ENCODE measurements at places on chromosomes 2 and 18. TPM values are rescaled to one million over a fixed set of nuclear protein-coding genes. Genes with fewer than 3 reads are reported as not detected.
A peak's percentile ranks its signal among the peaks of the same experiment; 100 is the strongest.

DNA sequence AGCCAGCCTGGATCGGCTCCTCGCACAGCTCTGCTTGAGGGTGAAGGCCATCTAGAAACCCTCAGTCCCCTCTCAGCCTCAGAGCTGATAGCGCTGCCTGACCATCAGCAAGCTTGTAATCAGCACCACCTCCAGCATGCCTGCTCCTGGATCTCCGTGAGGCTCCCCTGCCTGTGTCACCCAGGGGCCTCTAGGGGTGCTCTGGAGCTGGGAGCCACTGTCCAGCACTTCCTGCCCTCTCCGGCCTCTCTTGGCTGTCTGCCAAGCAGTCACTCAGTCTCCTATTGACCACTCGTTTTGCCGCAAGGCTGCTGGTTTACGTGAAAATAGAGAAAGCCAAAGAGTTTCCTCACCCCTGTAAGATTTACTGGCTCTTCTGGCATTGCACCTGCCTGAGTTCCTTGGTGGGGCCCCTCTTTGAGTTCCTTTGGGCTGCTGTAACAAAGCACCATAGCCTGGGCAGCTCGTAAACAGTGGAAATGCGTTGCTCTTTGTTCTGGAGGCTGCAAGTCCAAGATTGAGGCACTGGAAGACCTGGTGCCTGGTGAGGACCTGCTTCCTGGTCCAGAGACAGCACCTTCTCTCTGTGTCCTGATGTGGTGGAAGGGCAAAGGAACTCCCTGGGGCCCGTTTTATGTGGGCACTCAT lies 17.9 kb downstream of the CAPN10 start:
- peak; percentile 57 for DNase-seq

DNA sequence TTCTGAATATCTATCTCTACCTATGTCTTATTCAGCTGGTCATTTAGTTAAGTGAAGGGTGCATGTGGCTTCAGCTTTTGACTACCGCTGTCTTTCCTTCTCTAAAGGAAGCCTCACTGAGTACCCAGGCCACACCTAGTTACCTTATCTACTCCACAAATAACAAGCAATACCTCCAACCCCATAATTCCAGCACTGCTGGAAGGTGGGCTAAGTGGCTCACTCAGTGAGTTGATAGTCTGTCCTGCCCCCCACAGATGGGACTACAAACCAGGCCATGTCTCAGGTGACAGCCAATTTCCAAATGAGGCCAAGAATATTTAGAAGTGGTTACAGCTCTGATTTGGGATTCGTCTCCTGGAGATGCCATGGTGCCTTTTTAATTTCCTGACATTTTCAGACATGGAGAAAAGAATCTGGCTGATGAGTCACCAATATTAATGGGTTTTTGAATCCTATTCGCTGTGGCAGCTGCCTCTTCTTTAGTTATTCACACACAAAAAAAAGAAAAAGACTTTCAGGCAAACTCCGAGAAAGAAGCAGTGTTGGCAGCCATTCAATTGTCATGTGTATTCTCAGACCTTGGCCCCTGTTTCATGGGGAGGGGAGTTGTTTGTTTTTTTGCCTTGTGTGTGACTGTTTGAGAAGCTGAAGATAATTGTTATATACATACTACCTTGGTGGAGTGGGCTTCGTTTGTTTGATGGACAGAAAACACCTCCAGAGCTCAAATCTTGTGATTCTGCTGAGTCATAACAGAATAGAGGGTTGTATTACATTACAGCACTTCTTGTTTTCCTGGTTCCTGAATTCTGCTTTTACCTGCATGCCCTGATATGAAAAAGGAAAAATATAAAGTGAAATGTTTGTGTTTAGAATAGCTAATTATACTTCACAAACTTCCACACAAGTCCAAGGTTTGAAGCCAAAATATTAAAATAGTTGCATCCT lies 64.2 kb downstream of the SCG2 start:
- no peak for DNase-seq

DNA sequence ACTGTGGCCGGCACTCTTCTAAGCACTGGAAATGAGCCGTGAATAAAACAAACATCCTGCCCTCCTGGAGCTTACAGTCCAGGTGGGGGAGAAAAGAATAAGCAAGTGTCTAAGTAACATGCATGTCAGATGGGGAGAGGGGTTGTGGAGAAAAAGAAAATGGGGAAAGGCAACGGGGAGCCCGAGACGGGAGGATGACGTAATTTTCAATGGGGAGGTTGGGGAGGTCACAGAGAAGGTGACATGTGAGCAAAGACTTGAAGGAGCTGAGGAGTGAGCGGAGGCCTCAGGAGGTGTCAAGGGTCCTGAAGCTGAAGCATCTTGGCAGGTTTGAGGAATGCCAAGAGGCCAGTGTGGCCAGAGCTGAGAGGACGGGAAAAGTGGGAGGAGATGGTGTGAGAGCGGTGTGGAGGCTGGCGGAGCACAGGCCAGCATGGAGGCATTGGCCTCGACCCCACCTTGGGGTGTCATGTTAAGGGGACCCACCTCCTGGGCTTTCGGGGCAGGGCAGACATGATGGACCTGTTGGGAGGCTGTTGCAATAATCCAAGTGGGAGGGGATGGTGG lies 15.0 kb upstream of the NTSR2 start:
- DNase-seq, result no peak

DNA sequence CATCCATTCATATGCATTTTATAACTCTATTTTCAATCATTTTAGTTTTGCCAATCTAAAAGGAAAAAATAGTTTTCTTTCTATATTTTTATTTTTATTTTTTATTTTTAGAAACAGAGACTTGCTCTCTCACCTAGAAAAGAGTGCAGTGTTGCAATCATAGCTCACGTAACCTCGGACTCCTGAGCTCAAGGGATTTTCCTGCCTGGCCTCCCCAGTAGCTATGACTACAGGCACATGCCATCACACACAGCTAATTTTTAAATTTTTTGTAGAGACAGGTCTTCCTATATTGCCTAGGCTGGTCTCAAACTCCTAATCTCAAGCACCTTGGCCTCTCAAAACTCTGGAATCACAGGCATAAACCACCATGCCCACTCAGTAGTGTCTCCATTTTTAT lies 125.5 kb upstream of the XIRP2 start:
- no peak for DNase-seq

- no peak for DNase-seq
Measured at GRCh38 chr2:65292461-65293011, 64.9 kb downstream of the ACTR2 start.

SP140 gene
- 2.6 TPM for total RNA-seq

DNA sequence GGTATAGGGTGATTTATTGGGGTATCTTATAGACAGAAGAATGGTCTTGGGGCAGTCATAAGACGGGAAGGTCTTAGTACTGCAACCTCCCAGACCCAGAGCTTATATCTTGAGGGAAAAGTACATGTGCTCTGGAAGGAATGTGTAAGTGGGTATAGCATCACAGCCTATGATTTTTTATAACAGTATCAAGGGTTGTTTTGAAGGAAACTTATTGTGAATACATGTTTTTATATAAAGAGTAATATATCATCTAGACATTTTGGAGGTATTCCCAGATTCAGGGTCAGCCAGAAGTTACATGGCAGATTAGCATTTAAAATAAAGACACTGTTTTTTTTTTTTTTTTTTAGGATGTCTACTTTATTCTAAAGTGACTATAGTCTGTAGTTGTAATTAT lies 47.6 kb upstream of the STON1 start:
- no peak for DNase-seq

- DNase-seq, result no peak
Measured at GRCh38 chr2:41847744-41848441, 199.9 kb upstream of the PKDCC start.

GRCh38 chr2:64853894-64854293 lies 135.3 kb upstream of the SLC1A4 start:
- no peak for DNase-seq

DNA sequence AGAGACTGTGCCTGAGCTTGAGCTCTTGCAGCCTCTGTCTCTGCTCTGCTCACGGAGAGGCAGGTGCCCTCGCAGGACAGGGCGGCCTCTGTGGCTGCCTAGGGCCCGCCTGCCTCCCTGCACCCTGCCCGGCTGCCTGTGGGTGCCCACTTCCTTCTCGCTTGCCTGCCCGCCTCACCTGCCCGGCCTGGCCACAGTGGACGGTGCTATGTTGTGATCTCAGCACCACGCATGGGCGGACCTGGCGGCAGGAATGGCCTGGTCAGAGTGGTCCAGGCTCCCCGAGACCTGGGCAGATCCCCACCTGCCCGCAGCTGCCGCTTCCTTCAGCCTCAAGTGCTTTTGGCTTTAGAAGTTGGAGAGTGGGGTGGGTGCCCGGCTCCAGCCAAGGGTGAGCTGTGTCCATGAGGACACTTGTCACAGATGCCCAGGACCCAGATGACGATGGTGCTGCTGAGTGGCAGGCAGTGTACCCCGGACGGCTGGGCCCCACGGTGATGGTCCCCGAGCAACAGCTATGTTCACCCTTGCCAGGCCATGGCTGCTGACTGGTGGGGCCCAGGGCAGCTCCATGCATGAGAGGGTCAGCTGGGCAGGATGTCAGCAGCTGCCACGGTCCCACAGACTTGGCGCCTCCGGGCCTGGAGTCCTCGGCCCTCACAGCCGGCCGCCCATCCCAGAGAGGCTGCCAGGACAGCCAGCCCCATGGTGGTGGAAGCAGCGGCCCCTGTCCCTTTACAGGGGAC lies 25.3 kb downstream of the RTP5 start:
- no peak for DNase-seq

GRCh38 chr2:165868211-165868610 lies 74.2 kb upstream of the GALNT3 start:
- DNase-seq, result no peak

PROKR1 gene
- total RNA-seq, result not detected

DNA sequence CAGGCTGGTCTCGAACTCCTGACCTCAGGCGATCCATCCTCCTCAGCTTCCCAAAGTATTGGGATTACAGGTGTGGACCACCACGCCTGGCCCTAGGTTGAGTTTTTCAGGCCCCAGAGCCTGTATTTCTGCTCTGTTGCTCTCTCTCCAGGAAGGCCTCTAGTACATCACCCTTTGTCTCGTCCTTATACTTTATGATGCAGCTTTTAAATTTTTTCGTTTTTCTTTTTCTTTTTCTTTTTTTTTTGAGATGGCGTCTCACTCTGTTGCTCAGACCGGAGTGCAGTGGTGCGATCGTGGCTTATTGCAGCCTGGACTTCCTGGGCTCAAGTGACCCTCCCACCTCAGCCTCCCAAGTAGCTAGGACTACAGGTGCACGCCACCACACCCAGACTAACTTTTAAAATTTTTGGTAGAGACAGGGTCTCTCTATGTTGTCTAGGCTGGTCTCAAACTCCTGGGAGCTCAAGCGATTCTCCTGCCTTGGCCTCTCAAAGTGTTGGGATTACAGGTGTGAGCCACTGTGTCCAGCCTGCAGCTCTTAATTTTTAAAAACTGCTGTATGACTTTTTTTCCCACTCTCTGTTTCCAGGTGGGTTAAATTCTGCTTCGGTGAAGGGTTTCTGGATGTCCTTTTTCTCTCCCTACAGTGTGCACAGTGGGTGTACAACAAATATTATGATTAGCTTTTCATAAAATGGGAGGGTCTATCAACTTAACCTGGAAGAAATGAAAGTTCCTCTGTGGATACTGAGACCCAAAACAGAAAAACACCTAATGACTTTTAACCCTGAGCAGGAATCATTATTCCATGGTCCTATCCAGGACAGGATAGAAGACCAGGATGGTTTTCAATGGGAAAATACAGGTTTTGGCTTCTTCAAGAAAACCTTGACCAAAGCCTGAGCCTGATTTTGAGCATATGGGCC lies 47.9 kb downstream of the DDX1 start:
- DNase-seq, result no peak

FIGN gene
- not detected for total RNA-seq

- no peak for DNase-seq
Measured at GRCh38 chr18:59501920-59502273, 142.8 kb upstream of the LMAN1 start.

DNA sequence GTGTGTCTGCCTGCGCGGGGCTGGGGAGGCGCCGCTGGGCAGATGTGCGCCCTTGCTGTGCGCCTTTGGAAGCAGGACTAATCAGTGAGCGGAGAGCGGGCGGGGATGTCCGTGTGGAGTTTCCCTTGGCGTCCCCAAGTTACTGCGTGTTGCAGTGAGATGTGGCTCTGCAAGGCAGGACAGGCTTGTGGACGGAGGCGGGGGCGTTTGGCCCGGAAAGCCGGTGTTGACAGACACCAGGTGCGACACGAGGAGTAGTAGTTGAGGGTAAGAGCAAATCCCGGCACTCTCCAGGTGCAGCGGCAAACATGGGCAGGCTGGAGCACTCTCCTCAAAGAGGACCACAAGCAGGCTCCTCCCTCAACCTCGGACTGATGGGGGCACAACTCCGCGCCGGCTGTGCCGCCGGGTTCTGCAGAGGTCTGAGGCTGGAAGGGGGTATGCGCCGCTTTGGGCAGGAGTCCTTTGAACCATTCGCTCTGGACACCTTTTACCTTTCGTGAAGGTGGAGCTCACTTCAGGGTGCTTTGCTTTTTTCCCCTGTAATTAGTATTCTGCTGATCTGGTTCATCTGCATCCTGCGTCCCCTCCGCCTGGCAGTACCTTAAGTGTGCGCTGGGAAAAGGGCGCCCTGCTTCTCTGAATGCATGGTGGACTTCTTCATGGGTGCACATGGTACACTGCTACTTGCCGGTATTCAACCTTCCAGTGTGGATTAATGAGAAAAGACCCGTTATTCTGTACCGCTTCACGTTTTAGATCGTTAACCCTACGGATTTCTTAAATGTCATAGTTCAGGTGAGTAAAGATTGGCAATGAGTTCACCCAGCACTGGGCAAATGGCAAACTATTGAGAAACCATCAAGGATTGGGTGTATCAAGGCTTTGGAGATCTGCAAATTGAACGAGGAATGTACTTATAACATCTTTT lies 608 bp downstream of the CDH7 start:
- no peak for DNase-seq

ALK gene
- total RNA-seq, result not detected

- no peak for DNase-seq
Measured at GRCh38 chr18:36660311-36660710, 168.5 kb downstream of the TPGS2 start.

GRCh38 chr2:138209009-138209408 lies 244.7 kb downstream of the HNMT start:
- DNase-seq, result no peak

GRCh38 chr2:156340804-156341451 lies 8.4 kb upstream of the NR4A2 start:
- DNase-seq, result no peak

GRCh38 chr18:23689616-23690504 lies 607 bp downstream of the LAMA3 start:
- no peak for DNase-seq

FANCL gene
- total RNA-seq, result 34.5 TPM

LIMS2 gene
- total RNA-seq, result 3.7 TPM

GRCh38 chr18:25351280-25351775 lies 638 bp downstream of the ZNF521 start:
- DNase-seq, result no peak

GRCh38 chr2:106053581-106053980 lies 140.5 kb downstream of the UXS1 start:
- no peak for DNase-seq

DNA sequence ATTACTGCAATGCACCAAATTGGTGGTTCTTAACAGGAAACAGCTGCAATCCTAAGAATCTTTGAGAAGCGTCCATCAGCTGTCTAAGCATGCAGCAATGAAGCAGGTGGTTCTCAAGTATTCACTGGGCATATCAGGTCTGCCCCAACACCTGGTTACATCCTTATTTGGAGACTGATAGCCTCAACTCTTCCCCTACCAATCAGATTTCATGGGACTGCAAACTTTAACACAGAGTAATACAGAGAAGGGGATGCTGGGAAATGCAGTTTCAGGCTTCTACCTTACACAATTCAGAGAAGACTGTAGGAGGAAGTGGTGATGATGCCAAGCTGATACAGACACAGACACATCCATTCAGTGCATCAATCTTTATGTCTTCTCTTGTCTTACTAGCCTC lies 240.5 kb downstream of the BCL2 start:
- DNase-seq, result peak; percentile 7

- DNase-seq, result no peak
Measured at GRCh38 chr18:5693699-5694294, 150.0 kb upstream of the EPB41L3 start.

PARD3B gene
- 2.0 TPM for total RNA-seq

Measured in HCT116 (cell line).